ENCODE measurements at places on chromosomes 2 and 18.

DNA sequence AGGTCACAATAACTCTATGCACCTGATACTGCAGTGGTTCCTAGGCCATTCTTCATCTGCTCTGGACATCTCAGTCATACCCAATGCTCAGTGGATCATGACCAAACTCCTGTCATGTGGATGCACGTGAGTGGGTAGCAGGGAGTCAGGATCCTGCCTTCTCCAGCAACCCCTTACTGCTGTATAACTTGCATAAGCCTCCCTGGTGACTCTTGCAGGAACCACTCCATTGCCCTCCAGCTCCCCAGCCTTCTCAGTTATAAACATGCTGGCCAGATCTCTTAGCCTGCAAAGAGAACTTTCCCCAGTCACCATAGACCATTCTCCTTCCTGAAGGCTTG is 98.6 kb upstream of the ZNF397 start:
- no peak for DNase-seq

GRCh38 chr18:21254576-21254975 is 12.5 kb downstream of the GREB1L start:
- DNase-seq = no peak

GRCh38 chr18:12883372-12883683 is 709 bp downstream of the PTPN2 start:
- DNase-seq = no peak

- DNase-seq = peak; percentile 52
Measured at GRCh38 chr18:58303363-58303762, 259.3 kb downstream of the NEDD4L start.

GRCh38 chr2:134570676-134571075 is 148.1 kb downstream of the TMEM163 start:
- no peak for DNase-seq

- DNase-seq = no peak
Measured at GRCh38 chr2:134718023-134718816, 580 bp downstream of the TMEM163 start.

DNA sequence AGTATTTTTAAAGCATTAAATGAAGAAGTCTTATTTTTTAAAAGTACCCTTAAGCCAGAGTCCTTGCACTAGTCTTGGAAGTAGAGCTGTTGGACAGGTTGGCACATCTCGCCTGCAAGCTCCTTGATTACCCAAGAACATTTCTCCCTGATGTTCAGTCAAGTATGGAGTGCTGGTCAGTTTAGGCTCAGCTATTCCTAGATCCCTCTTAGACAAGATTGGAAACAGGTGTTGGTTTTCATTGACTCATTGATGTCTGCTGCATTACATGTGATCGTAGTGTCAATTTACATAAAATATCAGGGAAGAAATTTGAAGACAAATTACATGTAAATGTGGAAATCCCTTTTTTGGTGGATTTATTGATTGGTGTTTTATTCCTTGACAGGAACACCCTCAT is 170.4 kb downstream of the ZNF407 start:
- DNase-seq = no peak

- DNase-seq = no peak
Measured at GRCh38 chr2:96916646-96917543, 47.0 kb upstream of the SEMA4C start.

GRCh38 chr2:232927793-232928550 is 57.9 kb downstream of the SNORC start:
- no peak for DNase-seq

- peak; percentile 75 for DNase-seq
Measured at GRCh38 chr18:13612196-13612997, 114.0 kb downstream of the FAM210A start.
